ENCODE measurements at places on chromosomes 6 and 20.

DNA sequence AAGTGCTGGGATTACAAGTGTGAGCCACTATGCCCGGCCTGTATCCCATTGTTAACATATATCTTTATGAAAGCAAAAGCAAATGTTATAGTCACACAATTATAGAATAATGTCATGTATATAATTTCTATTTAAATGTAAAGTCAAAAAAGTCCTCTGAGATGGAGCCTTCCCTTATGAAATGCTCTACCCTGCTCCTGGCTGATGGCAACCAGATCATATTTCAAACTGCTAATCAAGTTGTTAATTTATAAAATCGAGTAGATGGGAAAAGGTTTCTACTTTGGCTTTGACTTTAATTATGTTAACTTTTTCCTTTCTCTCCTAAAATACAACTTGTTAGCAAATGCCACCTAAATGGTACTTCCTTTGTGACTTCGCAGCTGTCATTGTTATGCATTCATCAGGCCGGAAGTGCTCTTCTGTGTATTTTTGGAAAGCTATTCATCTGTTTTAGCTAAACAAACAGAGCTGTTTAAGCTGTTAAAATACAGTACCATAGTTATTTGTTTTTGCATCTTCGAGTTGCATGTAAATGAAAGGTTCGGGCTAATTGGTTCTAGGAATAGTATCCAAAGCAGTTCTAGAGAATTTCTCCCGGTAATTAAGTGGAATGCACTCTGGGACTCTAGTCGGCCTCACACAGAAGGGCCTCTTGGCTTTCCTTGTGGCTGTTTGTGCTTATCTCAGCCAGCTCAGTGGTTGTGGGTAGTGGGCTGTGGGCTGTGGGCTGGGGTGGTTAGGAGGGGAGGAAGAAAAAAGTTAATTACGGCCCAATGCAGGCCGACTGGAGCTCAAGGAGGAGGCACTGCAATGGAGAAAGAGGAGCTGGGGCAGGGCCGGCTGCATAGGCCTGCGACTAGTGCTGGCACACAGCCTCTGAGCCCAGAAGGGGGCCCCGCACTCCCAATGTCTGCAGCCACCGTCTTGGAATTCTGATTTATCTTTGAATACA is 34.8 kb downstream of the SLC35D3 start:
- DNase-seq: no peak

DNA sequence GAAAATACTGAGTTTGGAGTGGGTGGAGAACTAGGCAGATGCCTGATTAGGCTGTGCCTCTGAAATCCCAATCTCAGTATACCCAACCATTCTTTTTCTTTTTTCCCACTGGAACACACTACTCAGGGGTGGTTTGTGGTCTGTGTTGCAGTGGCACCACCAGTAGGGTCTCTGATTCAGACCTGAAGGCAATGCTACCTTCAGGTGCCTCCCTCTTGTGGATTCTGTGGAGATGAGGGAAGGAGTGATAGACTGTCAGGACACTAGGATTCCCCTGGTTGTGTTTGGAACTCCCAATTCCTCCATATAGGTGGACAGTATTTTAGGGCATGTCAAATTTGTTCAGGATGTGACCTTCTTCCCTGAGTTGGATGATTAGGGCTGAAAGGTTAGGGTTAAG is 47.4 kb upstream of the SYNCRIP start:
- no peak for DNase-seq

GRCh38 chr20:38800882-38801281 is 4.6 kb upstream of the PPP1R16B start:
- no peak for DNase-seq

GRCh38 chr6:119980802-119981201 is 631.2 kb upstream of the MAN1A1 start:
- DNase-seq: no peak

- no peak for DNase-seq
These were observed 16.0 kb downstream of the MARCKS start for GRCh38 chr6:113873043-113873667.

DNA sequence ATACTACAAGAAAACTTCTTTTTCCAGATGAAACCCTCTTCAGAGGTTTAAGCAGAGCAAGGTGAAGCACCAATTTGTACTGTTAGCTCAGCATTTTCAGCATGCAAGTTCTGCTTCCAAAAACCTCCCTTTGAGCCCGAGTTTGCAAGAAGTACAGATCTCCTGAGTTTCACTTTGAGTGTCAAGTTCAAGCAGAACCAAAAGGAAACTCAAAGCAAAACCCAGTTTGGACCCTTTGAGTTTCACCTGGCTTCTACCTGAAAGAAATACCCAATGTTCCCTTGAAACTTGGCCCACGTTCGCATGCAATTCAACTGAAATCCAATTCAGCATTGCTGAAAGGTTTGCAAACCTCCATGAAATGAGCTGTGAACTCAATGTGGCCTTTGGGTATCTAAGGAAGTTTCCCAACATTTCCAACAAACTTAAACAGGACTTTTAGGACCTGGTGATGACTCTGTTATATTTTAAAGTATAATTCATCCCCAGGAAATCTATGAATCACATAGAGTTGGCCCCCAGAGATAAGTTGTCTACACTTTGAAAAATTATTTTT is 62.9 kb upstream of the HBS1L start:
- DNase-seq: no peak

DNA sequence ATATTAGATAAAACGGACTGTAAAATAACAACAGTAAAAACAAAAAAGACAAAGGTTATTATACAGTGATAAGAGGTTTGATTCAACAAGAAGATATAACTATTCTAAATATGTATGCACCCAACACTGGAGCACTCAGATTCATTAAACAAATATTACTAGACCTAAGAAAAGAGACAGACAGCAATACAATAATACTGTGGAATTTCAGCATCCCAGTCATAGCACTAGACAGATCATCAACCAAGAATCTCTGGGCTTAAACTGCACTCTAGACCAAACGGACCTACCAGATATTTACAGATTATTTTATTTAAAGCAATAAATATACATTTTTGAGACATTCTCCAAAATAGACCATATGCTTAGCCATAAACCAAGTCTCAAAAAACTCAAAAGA is 263.8 kb downstream of the C6orf118 start:
- no peak for DNase-seq

DNA sequence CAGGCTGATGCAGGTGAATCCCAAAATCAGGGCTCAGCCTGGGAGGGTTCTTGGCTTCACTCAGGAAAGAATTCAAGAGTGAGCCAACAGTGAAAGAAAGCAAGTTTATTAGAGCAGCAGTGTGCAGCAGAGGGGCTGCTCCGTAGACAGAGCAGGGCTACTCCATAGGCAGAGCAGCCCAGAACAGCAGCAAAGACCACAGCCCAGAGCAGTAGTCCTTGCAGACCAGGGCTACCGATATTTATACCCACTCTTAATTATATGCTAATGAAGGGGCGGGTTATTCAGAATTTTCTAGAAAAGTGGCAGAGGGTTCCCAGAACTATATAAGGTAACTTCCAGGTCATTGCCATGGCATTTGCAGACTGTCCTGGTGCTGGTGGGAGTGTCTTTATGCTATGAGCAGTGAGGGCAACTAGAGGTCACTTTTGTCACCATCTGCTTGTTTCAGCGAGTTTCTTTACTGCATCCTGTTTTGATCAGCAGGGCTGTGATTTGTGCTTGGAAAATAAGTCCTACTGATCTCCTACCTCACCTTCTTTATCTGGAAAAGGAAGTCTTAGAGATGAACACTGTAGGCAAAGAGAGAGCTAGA is 39.8 kb upstream of the PTPN1 start:
- no peak for DNase-seq

DNA sequence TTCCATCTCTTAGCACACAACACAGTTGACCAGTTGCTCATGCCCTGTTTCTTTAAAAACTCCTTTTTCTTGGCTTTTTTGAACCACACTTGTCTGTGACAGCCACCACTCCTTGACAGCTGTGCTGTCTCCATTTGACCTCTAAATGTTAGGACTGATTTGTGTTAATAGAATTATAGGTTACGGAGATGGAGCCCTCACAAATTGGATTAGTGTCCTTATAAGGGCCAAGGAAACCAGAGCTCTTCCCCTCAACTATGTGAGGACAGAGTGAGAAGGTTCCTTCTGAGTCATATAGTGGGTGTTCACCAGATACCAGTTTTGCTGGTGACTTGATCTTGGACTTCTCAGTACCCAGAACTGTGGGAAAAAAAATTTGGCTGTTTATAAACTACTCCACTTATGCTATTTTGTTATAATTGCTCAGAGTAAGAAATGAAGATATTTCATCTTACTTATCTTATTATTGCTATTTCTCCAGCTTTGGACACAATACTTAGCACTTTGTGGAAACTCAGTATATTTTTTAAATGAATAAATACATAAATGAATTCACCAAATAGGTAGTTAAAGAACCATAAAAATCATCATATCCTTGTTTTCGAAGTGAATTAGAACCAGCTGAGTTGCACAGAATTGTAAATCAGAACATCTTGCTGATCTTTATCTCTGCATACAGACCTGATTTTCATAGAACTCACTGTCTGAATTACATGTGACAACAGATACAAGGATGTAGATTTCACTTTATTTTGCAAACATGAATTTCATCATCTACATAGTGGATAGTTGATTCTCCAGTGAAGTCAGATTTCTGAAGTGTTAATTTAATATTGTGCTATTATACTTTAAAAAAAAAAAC is 598.5 kb upstream of the IRAK1BP1 start:
- DNase-seq: no peak

GRCh38 chr20:55095745-55096400 is 620.5 kb downstream of the DOK5 start:
- DNase-seq: no peak

GRCh38 chr6:106421496-106421895 is 61.0 kb downstream of the CRYBG1 start:
- DNase-seq: no peak

DNA sequence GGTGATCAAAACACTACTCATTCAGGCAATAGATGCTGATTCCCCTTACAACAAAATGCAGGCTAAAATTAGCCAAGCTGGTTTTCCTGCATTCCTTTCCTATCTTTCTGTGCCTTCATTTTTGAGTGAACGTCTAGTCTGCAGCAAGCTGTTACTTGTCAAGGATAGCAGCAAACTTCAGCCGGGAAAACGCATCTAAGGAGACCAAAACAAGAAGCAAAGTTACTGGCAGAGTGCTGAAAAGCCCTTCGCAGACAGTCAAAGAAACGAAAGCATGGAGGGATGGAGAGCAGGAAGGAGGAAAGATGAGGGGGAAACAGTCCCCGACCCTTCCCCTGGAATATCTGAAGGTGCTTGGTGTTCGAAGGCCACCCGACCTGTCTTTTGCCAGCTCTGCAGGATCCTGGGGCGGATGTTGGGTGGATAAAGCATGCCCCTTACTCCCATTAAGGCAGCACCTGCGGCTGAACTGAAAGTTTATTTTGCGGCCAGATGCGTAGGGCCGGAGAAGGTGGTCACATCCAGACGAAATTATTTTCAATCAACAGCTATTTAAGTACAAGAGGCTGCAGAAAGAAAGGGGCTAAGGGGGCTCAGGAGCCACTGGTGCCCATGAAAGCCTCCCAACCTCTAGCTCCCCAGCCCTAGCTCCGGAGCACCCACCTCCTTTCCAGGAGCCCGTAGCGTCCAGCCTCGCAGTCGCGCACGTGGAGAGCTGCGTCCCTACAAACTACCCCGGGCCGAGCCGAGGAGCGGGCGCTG is 538 bp downstream of the FERMT1 start:
- DNase-seq: no peak

DNA sequence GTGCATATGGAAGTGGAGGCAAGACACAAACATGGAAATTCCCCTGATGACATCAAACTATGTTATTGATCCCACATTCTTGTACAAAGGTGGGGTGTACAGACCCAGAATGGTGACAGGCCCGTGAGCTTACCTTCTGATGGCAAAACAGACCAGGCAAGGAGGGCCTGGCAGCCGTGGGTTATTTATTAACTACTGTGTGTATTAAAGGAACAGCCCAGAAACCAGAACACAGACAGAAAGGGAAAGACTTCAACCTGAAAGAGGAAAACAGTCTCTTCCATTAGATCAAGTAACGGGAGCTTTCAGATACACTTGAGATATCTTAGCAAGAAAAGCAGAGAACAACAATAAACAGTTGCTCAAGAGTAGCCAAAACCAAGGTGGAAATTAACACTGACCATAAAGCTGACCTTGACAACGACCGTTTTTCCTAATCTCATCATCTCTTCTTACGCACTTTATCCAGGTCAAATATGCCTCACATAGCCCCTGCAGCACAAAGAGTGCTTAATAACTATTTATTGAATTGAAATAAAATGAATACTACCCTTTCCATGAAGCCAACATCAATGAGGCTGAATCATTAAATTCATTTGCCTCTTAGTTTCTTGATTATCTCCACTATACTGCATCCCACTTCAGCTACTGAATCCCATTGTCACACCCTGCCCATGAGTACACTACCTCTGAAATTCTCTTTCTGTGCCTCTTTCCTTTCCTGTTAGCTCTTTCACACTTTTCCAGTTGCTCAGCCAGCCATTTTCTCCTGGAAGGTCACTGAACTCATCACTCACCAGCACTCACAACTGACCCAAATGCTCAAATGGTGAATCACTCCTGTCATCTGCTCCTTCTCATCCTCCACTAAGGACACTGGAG is 67.4 kb downstream of the MOXD1 start:
- no peak for DNase-seq

DNA sequence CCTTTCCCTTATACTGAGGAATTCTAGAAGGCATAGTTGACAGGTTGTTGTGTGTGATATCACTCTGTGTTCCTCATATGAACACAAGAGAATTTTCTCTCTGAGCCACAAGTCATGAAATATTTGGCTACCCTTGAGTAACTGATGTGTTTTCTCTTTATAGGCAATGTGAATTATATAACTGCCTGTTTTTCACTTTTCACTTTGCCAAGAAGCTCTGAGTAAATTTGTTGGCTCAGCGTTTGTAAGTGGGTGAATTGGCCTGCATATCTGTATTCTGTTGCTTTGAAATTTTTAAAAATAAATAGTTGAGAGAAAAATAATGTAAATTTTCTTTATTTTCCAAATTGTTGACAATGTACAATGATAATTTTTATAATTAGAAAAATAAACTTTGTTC is 5.2 kb upstream of the BTBD9 start:
- DNase-seq: no peak

GRCh38 chr20:23034721-23035671 is at the start of gene SSTR4:
Gene SSTR4, plus strand, starts transcription at chr20:23035312. Its CDS starts 172 bp downstream, at chr20:23035484.
- no peak for DNase-seq

GRCh38 chr20:60352017-60352416 is 393.8 kb downstream of the CDH26 start:
- DNase-seq: no peak

GRCh38 chr6:25717866-25718740 is 36.4 kb upstream of the SLC17A4 start:
- no peak for DNase-seq

DNA sequence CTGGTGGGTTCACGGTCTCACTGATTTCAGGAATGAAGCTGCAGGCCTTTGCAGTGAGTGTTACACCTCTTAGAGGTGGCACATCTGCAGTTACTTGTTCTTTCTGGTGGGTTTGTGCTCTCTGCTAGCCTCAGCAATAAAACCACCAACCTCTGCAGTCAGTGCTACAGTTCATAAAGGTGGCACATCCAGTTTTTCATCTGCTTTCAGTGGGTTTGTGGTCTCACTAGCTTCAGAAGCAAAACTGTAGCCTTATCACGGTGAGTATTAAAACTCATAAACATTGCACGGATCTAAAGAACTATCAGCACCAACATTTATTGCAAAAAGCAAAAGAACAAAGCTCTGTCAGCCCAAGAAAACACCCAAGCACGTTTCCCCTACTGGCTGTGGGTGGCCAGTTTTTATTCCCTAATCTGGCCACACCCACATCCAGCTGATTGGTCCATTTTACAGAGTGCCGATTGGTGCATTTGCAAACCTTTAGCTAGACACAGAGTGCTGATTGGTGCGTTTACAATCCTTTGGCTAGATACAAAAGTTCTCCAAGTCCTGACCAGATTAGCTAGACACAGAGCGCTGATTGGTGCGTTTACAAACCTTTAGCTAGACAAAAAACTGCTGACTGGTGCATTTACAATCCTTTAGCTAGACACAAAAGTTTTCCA is 3.4 kb upstream of the TMEM14C start:
- peak; percentile 12 for DNase-seq
